ENCODE measurements at places on chromosomes 2 and 18.

DNA sequence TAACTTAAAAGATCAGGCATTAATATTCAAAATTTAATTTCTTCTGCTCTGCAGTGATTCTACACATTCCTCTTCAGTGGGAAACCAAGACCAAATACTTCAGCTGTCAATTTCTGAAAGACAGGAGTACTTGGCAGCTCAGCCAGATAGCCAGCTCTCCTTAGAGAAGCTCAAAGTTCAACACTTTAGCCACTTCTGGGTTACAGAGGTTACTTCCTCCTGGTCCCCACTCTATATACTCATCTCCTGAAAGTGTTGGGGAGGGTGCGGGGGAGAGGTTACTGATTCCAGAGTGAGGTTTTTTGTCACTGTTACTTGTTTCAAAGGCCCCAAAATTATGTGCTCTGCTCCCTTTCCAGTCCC lies 4.1 kb downstream of the CYTIP start:
- DNase-seq: no peak

- no peak for DNase-seq
Measured at GRCh38 chr2:126885751-126886210, 12.9 kb upstream of the TEX51 start.

GRCh38 chr2:193806088-193806774 lies 1611.5 kb upstream of the TMEFF2 start:
- no peak for DNase-seq

GRCh38 chr2:120634533-120634932 lies 101.1 kb upstream of the GLI2 start:
- DNase-seq: no peak

GRCh38 chr2:186554429-186554828 lies 35.4 kb upstream of the ITGAV start:
- DNase-seq: no peak

- DNase-seq: peak; percentile 27
Measured at GRCh38 chr2:73156539-73157124, 43.9 kb upstream of the RAB11FIP5 start.

- no peak for DNase-seq
Measured at GRCh38 chr18:61666876-61667590, 225.8 kb downstream of the RNF152 start.

DNA sequence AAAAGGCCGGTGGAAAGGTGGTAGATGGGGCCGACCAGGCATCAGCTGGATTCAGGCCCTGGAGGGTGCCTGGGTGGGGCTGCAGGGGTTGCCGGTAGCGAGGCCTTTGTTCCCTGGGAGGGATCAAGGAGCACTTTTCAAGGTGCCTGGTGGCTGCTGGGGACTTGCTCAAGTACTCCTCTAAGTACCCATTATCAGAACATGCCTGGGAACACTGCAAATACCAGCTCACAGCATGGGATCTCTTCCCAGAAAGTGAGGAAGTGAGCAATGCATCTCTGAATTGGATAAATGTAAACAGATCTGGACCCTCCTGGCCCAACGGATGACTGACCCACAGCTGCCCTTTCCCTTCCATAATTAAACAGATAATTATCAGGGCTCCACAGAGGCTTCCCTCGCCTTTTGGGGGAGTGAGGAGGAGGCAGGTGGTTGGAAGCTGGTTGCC lies 210.5 kb downstream of the SH3RF3 start:
- DNase-seq: no peak

- peak; percentile 77 for DNase-seq
Measured at GRCh38 chr2:121346859-121347258, 61.9 kb upstream of the TFCP2L1 start.

DNA sequence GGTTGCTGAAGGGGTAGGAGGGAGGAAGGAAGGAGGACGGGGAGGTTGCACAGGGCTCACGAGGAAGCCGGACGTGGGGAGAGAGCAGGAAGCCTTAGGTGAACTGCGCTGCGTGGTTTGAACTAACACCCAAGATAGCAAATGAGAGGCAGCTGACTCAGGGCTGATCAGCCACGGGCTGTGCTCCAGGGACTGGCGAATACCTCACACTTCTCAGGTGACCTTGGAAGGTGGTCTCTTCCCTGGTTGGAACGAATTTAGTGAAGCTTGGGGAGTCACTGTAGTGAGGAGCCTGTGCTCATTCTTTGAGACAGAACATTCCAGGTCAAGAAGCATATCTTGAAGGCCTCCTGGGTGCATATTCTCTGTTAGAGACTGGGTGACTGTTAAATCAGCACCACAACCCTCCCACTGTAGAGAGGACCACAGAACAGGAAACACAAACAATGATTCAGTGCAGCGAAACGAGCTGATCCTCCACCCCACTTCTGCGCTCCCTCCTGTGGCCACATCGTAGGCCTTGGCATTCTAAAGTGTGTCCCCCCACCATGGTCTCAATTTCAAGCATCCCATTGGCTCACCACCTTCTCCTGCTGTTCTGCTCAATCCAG lies 33.8 kb downstream of the TOGARAM2 start:
- no peak for DNase-seq

DNA sequence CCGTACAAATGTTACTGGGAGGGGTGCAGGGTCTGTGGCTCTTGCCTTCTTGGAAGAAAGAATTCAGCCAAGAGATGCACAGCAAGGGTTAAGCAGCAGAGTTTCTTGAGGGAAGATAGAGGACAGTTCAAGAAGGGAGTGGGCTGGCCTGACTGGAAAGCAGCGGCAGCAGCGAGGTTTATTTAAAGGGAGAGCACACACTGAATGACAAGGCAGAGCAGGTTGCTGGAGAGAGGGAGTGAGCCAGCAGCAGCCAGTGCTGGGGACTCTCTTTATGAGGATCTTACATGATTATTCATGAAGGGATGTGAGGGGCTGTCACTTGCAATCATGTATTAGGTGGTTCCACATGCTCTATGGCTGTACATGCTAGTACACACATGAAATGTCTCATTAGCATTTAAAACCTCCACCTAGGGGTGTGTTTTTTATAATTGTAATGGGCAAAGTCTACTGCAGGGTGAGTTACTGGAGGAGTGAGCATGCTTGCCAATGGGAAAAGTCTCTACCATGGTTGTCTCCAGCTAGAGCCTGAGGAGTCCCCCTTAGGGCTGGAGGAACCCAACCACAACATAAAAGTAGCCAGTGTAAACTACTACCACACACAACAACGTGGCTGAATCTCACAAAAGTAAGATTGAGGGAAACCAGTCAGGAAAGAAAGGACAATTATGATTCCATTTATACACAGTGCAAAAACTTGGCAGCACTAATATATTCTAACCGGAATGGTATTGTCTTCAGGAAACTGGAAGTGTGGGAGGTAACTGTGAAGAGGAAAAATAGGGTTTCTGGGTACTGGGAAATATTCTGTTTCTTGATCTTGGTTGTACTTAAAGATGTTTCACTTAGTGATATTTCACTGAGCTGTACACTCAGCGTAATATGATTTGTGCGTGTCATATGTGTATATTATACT lies 87.6 kb upstream of the FAM110C start:
- DNase-seq: no peak

Measured in NCI-H2107 (cell line).